Stimulated activated CD4-positive, alpha-beta T cell treated with anti-CD3 and anti-CD28 coated beads, TNF-alpha, amount 100 ng/mL, for 24 hours (primary cell): ENCODE measurements at places on chromosomes 11 and 22.

- DNase-seq: no peak
Observed at GRCh38 chr11:48063424-48063978, 83.1 kb downstream of the PTPRJ start.

DNA sequence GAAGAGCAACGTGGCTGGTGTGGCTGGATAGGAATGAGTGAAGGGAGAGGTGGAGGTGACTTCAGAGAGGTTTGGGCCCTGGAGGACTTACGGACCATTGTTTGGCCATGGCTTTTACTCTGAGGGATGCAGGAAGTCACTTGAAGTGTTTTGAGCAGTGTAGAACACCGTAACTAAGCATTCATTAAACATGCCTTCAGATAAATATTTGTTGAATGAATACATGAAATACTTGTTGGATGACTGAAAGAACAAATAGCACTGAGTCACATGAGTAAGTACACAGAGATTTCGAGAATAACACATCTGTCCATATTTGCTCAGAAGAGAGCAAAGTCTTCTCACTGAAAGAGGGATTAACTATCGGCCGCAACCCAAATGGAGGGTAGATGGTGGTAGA, 182.7 kb upstream of the SNX19 start:
- no peak for DNase-seq

GRCh38 chr11:120079750-120080610, 57.9 kb downstream of the TRIM29 start:
- DNase-seq: peak; percentile 10

DNA sequence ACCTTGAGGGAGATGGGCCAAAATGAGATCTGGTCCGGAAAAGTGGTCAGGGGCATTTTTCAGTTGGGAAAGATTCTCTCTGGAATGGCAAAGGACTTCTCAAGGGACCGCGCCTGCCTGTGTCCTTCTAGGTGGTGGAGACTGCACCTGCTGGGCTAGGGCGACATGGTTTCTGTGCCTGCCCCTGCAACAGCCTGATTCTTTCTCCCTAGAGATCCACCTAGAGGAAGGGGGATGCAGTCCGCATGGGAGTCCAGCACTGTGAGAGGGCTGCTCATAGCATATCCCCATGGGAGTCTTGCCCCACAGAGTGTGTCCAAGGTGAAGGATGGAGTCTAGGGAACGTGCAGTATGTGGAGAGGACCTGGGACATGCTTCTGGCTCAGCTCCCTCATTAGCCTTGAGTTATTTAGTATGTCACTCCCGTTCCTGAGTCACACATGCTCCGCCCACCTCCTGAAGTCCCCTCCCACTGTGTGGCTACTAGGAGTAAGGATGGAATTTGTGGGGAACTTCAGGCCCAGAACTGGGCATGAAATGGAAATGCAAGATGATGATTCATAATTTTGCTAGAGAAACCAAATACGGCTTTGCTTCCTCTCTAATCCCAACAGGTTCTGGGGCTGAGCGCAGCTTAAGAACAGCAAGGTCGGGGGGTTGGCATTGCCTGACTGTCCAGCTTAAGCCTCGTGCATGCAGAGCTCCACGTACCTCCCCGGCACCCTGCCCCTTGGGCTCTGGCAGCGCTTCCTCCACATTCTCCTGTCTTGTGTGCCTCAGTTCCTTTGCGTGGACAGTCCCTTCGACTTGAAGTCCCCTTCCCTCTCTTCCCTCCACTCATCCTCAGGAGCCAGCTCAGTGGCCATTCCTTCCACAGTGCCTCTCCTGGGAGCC, 35.0 kb downstream of the GRIK4 start:
- DNase-seq: no peak

DNA sequence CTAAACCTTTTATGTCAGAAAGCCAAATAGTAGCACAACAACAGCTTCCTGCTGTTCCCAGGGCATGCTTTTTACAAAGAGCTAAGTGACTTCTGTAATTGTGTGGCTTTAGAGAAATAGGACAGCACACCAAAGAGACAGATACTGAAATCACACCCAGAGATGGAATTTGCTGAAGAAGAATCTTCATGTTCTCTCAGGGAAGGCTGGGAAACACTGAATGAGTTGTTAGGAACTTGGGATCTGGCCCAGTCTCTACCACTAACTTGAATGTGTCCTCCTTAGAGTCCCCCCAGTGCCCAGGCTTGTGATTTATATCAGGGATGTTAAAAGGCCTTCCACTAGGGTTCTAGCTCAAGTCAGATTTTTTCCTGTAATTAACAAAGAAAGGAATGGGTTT, 175.2 kb downstream of the DBX1 start:
- DNase-seq: no peak

- no peak for DNase-seq
Observed at GRCh38 chr11:9956483-9956882, 292.6 kb downstream of the SWAP70 start.
